Neural progenitor cell (in vitro differentiated cells): ENCODE measurements at places on chromosomes 4 and X.

DNA sequence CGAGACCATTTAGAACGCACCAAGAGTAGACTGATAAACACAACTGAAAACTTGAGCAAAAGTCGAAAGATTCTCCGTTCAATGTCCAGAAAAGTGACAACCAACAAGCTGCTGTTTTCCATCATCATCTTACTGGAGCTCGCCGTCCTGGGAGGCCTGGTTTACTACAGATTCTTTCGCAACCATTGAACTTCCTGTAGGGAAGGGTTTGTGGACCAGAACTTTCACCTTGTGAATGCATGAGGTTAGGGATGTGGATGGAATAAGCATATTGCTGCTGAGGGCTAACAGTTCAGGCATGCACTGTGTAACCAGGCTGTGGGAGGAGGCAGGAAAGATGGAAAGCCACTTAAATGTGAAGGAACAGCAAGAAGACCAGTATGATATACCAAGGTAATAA, 20.9 kb upstream of the ING2 start:
- DNase-seq: no peak
- no peak overlapping the region for H3K27ac ChIP-seq
- no peaks in the 10 kb centered on the region for H3K36me3 ChIP-seq
- H3K27me3 ChIP-seq: no peaks in the 10 kb centered on the region

GRCh38 chr4:150769845-150770244, 187.9 kb downstream of the MAB21L2 start:
- no peaks in the 10 kb centered on the region for H3K27me3 ChIP-seq
- DNase-seq: no peak
- H3K4me1 ChIP-seq: peaks cover 9% of the 10 kb centered on the region

DNA sequence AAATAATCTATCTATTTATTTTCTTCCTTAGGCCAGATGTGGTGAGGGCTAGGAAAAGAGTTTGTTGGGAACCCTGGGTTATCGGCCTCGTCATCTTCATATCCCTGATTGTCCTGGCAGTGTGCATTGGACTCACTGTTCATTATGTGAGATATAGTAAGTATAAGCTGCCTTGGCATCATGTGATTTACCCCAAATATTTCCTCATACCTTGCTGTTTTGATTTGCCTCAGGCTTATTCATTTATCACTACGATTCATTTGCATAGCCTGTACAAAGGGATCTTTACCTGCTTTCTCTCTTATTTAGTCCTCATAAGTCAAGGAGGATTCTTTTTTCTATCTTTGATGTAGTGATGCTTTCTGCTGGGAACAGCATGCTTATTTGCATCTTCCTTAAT, 14.5 kb downstream of the TMPRSS11E start:
- no peaks in the 10 kb centered on the region for H3K4me1 ChIP-seq
- no peak for DNase-seq
- H3K27ac ChIP-seq: no peak overlapping the region
- H3K36me3 ChIP-seq: no peaks in the 10 kb centered on the region

GRCh38 chrX:99705701-99706100, 704.4 kb downstream of the PCDH19 start:
- no peak for DNase-seq
- no peak overlapping the region for H3K27ac ChIP-seq
- no peaks in the 10 kb centered on the region for H3K4me1 ChIP-seq
- no peak overlapping the region for H3K4me3 ChIP-seq
- H3K27me3 ChIP-seq: no peaks in the 10 kb centered on the region

DNA sequence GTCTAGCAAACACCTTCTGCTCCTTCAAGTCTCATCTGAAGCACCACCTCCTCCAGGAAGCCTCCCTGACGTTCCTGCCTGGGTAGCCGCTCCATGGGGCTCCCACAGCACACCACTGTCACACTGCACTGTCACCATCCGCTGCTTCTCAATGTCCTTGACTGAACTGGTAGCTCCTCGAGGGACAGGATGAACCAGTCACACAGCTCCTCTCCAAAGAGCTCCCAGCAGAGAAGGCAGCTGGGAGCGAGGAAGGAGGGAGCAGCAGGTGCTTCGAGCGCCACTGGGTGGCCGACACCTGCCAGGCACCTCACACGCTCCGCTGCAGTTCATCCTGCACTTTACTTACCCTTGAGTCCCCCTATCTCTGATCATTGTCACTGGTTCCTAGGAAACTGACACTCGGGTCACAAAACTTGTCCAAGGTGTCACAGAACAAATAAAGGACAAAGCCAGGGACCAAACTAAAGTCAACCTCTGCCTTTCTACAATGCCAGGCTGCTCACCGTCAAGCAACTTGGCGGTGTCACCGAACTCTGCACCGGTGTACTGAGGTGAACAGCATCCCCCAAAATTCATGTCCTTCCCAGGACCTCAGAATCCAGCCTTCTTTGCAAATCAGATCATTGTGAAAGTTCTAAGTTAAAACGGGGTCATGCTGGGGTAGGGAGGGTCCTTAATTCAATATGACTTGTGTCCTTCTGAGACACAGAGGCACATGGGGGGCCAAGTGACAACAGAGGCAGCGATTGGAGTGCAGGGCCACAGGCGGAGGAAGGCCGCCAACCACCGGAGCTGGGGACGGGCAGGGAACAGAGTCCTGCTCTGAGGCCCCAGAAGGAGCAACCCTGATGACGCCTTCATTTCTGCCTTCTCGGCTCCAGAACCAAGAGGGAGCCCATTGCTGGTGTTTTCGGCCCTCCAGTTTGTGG, 5.5 kb upstream of the S100P start:
- no peak for DNase-seq
- no peaks in the 10 kb centered on the region for H3K27me3 ChIP-seq
- H3K27ac ChIP-seq: no peak overlapping the region
- H3K4me3 ChIP-seq: no peak overlapping the region
- no peaks in the 10 kb centered on the region for H3K36me3 ChIP-seq
- no peaks in the 10 kb centered on the region for H3K4me1 ChIP-seq

DNA sequence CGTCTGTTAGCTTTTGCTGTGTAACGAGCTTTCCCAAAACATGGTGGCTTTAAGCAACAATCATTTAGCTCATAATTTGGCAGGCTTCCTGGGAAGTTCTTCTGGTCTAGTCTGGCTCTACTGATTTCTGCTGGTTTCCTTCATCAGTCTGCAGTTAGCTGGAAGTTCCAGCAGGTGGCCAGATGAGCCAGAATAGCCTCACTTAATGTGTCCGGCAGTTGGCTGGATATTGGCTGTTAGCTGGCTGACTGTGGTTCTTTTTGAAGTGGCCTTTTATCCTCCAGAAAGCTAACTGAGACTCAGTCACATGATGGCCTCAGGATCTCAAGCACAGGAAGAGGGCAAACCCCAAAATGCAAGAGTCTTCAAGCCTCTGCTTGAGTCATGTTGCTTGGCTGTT, 34.9 kb downstream of the FTHL17 start:
- no peak overlapping the region for H3K27ac ChIP-seq
- H3K36me3 ChIP-seq: no peaks in the 10 kb centered on the region
